Stimulated activated CD8-positive, alpha-beta memory T cell treated with anti-CD3 and anti-CD28 coated beads, Interleukin-15, amount 100 ng/mL, for 48 hours (primary cell): ENCODE measurements at places on chromosomes 16 and 17.
A peak's percentile ranks its signal among the peaks of the same experiment; 100 is the strongest.

DNA sequence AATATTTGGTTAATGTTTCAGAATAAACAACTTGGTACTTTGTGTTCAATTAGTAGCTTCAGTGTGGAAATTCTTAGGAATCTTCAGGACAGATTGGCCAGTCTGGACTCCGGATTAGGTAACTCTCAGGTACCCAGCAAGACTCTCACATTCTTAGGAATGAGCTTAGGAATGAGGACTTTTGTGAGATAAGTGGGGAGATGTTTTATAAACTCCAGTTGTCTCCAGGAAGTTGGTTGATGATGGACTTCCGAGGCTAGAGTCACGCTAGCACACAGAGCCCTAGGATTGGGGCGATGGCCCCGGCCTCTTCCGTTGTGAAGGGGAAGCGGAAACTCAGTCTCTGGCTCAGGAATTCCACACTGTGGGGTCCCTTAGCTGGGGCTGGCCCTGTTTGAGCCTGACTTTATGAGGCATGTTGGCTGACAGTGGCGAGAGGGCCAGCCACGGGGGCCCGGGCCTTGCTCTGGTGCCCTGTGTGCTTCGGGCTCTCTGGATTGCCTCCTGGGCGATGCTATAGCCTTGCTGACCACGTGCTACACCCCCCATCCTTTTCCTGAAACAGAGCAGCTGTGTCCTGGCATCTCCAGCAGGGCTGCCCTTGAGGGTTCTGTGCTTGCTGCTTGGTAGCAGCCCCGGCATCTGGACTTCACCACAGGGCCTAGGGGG lies 32.4 kb downstream of the RAB11FIP3 start:
- no peak for DNase-seq

- no peak for DNase-seq
These were observed 2.1 kb downstream of the SPAG9 start for GRCh38 chr17:51118330-51119195.

GRCh38 chr17:67145183-67145805 lies 99.7 kb downstream of the HELZ start:
- DNase-seq, result no peak

- DNase-seq, result no peak
These were observed 256.0 kb upstream of the ELAC2 start for GRCh38 chr17:13273806-13274205.

- no peak for DNase-seq
These were observed 22.2 kb upstream of the CYLD start for GRCh38 chr16:50719401-50720337.

GRCh38 chr17:76382351-76382802 lies 2.0 kb upstream of the SPHK1 start:
- DNase-seq, result no peak

DNA sequence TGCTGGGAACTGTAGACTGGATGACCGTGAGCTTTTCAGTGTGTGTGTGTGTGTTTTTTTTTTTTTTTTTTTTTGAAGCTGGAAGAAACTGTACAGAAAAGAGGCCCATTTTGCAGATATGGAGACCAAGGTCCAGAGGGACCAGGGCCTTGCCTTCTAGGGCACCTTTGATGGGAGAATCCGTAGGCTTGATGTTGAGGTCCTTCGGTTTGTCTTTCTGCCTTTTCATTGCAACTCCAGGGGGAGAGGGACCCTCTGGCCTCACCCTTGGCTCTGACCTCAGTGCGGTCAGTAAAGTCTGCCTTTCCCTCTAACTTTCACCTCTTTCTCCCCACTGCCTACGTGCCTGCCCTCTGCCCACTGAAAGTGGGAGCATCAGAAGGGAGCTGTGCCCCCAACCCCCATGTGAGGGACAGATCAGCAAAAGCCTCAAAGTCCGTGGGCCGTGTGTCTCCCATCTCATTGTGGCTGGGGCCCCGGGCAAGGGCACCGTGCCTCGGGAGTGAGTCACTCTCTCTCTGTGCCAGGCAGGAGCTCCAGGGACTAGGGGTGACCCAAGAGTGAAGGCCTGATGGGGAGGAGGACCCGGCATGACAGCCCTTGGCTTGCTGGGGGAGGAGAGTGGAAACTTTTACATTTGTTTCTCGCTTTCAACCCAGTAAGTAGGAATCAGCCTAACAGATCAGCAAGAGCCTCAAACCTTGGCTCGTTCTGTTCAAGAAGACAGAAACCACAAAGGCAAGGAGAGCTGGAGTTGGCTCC lies 123.6 kb downstream of the CMIP start:
- peak; percentile 61 for DNase-seq
